ENCODE measurements at places on chromosomes 16 and 17. TPM values are rescaled to one million over a fixed set of nuclear protein-coding genes. Genes with fewer than 3 reads are reported as not detected.

Gene CDRT4
- polyA plus RNA-seq: 29.3 TPM

Gene NACA2
- polyA plus RNA-seq: 0.81 TPM

- no peak for DNase-seq
Observed at GRCh38 chr17:34299027-34299426, 13.5 kb downstream of the CCL11 start.

- no peak for DNase-seq
Observed at GRCh38 chr17:64617125-64617780, 44.9 kb downstream of the SMURF2 start.
